ENCODE measurements at places on chromosomes 1 and 21. TPM values are rescaled to one million over a fixed set of nuclear protein-coding genes. Genes with fewer than 3 reads are reported as not detected.

- DNase-seq: no peak
Observed at GRCh38 chr1:61620536-61620935, 104.4 kb downstream of the TM2D1 start.

DNA sequence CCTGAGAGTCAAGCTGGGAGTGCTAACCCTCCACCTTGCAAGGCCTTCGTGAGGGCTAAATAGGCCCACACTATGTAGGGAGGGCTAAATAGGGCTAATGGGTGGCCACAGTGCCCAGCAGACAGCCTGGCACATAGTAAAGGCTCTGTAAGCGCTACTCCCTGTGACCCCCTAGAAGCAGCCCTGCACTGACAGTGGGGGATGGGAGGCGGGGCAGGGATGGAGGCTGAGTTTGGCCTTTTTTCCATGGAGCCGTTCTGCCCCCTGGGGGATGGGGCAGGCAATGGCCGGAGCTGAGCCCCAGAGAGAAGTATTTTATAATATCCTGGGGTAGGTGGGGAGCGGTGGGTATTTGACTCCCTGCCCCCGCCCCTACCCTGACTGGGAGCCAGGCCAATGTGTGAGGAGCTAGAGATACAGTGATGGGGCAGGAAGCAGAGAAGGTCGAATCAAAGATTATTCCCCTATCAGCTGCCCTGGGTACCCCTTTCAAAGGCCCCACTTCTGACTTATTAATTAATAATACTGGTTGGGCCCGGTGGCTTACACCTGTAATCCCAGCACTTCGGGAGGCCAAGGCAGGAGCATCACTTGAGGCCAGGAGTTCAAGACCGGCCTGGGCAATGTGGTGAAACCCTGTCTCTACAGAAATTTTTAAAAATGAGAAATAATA lies 42.3 kb downstream of the LACTBL1 start:
- no peak for DNase-seq

DNA sequence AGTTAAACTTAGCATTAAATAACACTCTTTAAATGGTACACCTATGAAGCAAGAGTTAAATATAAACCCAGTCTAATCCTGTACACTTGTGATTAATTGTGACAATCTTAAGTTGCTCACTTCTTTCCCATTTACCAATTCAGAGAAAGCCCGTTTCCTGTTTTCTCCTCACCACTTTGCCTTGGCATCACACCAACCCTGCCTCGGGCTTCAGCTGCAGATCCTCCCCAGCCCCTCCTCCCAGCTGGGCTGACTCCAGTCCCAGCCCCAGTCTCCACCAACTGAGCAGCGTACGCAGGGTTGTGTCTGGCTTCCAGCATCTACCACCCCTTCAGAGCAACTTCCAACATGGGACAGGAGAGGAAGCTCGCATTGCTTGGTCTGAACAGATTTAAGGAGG lies 4.1 kb downstream of the PYCR2 start:
- no peak for DNase-seq

DNA sequence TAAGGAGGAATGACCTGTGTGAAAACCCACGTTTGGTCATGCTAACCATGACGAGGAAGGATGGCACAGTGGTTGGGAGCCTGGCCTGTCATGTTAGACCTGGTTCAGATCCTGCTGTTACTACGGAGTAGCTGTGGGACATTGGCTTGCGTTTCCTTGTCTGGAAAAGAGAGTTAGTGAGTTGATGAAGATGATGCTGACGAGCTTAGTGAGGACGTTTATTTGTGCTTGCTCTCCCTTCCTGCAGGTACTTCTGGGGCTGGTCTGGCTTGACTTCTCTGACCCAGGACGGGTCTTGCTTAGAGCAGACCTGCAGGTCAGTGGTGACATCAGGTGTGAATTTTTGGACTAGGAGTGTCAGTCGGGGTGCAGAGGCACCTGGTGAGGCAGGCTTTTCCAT lies 14.7 kb downstream of the GALNT2 start:
- DNase-seq: no peak

DNA sequence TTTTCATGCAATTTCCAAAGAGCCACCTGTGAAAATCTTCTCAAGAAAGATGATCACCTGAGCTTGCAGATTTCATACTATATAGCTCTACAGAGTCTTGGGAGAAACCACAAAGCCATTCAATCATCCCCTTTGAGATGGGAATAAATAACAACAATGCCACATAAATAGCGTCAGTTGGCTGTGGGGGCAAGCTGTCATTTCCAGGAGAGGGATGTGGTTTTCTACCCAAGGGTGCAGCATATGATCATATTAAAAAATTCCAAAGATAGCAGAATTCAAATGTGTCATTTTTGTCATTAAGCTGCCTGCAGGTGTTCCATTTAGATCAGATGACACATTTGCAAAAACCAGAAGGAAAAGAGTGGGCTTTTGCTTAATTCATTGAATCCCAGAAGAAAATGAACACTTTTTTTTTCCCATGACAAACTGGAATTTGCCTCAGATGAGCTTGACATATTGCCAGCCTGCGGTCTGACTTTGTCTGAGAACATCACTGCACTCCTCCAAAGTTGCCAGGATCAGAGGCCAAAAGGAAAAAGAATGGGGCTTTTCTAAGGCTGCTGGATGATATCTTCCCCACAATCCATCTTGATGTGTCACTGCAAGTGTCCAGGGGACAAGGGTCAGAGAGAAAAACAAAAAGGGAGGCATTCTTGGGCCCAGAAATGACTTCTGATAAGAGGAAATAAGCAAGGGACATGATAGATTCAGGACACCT lies 314.1 kb upstream of the USP25 start:
- no peak for DNase-seq

The TIPRL gene
- total RNA-seq: 26.3 TPM

The AGO3 gene
- total RNA-seq: 28.2 TPM

The CFAP107 gene
- total RNA-seq: not detected

The ARV1 gene
- total RNA-seq: 21.1 TPM

The PLEKHG5 gene
- 14.0 TPM for total RNA-seq
